ENCODE measurements at places on chromosomes 6 and 20. TPM values are rescaled to one million over a fixed set of nuclear protein-coding genes. Genes with fewer than 3 reads are reported as not detected.
A peak's percentile ranks its signal among the peaks of the same experiment; 100 is the strongest.

- DNase-seq, result peak; percentile 73
Observed at GRCh38 chr20:23161968-23162696, 76.0 kb upstream of the CD93 start.

TP53TG5 gene
- 0.78 TPM for total RNA-seq

- DNase-seq, result no peak
Observed at GRCh38 chr6:79506251-79506650, 31.0 kb downstream of the LCA5 start.

- peak; percentile 35 for DNase-seq
Observed at GRCh38 chr6:3455569-3456394, 1.1 kb downstream of the SLC22A23 start.

DNA sequence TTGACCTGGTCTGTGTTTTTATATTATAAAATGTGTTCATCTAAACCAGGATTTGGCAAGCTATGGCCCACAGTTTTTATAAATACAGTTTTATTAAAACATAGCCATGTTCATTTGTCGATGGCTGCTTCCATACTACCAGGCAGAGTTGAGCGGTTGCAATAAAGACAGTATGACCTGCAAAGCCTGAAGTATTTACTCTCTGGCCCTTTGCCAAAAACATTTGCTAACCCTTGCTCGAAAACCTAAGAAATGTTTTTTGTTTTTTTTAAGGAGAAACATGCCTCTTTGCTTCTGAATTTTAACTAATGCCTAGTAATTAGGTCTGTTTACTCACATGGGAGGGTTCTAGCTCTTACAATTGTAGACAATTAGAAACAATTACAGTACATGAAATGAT lies 67.4 kb upstream of the SMIM28 start:
- no peak for DNase-seq

DNA sequence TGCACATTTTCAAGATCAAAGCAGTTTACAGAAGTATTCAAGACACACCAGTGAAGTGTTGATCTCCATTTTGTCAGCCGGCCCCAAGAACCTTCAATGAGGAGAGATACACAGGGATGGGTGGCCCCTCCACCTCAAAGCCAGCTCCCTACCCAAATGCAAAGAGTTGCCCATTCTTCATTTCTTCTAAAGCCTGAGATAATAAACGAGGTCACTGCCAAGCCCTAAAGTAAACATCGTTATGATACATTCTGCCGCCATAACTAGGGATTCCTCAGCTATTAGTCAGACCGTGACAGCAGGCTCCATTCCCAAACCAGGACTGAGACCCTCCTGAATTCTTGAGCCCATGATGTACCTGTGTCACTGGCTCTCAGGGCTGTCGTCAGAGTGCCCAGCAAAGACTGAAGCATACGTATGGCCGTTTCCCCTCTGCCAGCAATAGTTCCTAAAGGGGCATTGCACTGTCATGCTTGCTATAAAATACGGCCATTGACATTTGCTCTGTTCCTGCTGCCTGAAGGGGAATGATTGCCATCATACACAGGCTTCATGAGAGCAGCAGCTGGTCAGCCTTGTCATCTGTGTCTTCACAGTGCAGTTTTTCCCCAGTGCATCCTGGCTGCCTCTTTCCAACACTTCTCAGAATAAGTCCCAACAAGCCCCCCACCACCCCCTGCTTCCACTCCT lies 41.7 kb downstream of the ISM1 start:
- DNase-seq, result no peak

RIPPLY2 gene
- not detected for total RNA-seq

DNA sequence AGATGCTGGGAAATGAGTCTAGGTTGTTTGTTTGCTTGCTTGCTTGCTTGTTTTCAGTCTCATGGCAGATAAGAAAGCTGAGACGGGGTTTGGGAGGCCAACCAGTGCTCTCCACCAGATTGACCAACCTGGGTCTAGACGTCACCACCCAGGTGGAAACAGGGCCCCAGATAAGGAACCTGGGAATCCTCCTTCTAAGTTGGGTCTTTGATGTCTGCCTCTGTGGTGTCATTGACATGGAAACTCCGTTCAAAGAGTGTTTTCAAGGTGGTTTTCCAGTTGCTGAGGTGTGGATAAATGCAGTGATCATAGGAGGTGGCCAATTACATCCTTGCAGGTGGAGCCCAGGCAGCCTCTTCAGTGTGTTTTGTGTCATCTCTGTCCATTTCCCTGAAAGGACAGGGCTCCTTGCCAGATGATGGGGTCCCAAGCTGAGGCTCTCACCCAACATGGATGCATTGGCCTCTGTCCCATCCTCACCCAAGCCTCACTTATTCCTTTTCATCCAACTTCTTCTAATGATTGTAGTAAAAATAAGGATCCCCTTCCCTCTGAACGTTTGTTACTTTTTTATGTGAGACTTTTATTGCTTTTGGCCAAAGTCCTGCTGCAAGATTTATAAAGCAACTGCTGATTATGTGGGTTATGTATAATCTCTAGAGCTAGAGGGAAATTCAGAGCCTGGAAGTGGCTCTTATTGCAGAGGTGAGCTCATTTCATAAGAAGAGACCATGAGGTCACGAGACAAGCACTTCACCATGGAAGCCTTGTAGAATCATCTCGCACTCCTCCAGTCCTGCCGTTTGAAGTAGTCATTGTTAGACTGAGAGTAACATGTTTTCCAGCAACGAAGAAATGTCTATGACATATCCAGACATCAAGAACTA lies 32.0 kb upstream of the SYNDIG1 start:
- no peak for DNase-seq

PRSS35 gene
- total RNA-seq, result 4.6 TPM

DNA sequence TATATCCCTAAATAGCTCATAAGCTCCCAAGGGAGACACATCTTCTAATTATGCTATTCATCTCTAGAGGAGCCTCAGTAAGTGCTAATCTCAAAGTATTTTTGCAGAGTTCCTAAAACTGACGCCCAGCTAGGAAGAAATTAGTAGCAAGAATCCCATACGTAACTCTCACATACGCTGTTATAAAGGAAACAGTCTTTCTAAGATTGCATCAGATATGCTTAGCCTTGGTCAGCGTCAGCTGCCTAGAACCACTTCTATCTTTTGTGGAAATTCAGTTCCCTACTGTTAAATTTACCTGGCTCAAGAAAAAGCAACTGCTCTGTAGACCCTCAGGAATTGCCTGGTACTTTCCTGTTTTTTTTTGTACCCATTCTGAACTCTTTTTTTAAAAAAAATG lies 13.6 kb downstream of the RIPOR2 start:
- no peak for DNase-seq

DNA sequence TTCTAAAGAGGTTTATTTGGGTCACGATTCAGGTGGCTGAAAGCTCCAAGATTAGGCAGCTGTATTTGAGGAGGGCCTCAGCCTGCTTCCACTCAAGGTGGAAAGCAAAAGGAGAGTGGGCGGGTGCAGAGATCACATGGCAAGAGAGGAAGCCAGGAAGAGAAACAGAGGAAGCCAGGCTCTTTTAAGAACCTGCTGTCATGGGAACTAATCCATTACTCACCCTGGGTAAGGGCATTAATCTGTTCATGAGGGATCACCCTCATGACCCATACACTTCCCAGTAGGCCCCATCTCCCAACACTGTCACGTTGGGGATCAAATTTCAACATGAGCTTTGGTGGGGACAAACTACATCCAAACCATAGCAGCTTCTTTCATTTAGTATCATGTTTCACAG lies 53.9 kb downstream of the DHX35 start:
- no peak for DNase-seq

ARMC12 gene
- total RNA-seq, result 1.1 TPM

DNA sequence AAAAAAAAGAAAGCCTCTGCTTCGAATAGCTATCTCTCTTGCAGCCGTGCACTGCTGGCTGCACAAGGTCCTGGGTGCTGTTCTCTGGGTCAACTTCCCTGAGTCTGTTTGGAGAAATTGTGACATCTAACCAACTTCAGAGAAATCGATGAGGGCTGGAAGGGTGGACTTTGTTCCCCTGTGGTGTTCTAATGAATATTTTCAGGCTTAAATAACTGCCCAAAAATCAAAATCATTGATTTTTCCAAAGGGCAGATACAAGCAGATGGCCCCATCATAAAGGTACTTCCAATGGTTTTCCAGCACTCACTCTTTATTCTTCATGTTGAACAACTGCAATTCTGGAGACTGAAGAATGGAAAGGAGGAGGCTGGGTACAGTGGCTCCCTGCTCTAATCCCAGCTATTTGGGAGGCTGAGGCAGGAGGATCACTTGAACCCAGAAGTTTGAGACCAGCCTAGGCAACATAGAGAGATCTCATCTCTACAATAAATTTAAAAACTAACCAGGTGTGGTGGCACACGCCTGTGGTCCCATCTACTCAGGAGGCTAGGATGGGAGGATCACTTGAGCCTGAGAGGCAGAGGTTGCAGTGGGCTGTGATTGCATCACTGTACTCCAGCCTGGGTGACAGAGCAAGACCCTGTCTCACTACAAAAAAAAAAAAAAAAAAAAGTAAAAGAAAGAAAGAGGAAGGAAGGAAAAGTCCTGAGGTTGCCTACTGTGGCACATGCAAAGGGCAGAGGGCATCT lies 59.1 kb downstream of the FOXA2 start:
- DNase-seq, result no peak

GRCh38 chr20:14992153-14992552 lies 654.7 kb upstream of the FLRT3 start:
- DNase-seq, result no peak

ZSCAN9 gene
- 12.7 TPM for total RNA-seq

DNA sequence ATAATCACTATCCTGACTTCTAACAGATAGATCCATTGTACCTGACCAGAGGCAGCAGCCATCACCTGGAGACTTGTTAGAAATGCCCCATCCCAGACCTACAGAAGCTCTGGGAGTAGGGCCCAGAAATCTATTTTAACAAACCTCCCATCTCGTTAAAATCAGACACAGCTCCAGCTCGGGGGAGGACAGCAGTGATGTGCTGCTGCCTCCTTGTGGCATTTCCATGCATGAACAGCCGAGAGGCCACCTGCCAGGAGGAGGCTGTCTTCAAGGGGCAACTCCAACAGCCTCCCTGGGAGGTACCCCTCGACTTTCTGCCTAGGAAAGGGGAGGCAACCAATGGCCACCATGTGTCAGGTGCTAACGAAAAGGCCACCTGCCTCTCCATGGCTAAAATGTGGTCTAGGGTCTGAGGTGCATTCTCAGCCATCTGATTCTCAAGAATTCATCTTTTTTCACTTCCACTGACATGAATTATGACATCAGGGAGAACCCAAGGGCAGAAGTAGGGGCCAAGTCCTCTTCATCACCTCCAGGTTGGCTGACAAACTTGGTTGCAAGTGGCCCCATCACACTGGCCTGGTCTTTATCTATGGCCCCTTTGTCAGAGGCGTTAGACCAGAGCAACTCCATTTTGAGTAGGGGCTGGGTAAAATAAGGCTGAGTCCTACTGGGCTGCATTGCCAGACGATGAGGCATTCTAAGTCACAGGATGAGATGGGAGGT lies 12.2 kb upstream of the KCNK15 start:
- DNase-seq, result peak; percentile 66

Data from adrenal gland (tissue), 19 donors.